NCI-H1417 (cell line): ENCODE measurements at places on chromosomes 5 and 9.

- DNase-seq, result no peak
These were observed 79.3 kb upstream of the FBXW11 start for GRCh38 chr5:172085738-172086137.

- no peak for DNase-seq
These were observed 57.6 kb downstream of the ANKRD55 start for GRCh38 chr5:56175488-56175887.

DNA sequence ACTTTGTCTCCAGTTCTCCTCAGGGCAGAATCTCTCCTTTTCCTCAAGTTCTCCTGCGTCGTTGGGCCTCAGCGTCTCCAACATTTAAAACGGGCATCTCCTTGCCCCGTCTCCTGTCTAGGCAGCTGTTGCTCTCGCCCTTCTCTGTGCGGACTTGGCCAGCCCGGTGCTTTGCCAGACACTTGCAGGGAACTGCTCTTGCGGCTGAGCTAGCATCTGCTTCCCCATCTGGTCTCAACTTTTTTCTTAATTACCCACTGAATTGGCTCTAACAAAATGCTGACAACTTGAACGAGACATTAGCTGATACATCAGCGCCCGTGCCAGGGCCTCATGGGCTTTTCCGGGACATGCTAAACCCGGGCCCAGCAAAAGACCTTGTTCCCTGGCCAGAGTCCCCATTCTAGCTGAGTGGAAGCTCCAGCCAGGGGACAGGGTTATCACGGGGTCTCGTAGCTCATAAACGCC lies 25.1 kb downstream of the ZNF618 start:
- DNase-seq, result no peak

DNA sequence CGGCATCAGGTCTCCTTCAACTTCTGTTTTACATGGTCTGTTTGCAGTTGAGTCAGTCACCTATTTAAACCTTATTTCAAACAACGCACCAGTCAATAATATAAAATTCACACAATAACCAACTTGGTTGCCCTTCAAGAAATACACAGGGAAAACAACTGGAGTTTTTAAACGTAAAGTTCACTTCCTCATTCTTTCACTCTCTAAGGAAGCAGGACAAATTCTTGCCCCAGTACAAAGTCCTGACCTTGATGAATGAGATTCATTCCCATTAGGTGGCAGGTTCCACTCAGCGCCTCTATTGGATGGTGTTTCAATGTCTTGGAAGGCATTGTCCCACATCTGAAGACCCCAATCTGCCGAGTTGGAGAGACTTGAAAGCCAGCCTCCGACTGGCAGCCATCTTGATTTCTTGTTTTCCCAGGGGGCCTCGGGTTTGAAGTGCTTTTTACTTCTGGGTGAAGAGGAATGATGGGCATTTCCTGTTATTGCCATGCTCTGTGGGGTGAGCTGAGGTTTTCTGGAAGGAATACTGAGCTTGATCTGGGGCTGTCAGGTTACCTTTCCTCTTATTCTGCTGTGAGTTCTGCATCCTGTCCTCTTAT lies 105.0 kb downstream of the ACER2 start:
- DNase-seq, result no peak

DNA sequence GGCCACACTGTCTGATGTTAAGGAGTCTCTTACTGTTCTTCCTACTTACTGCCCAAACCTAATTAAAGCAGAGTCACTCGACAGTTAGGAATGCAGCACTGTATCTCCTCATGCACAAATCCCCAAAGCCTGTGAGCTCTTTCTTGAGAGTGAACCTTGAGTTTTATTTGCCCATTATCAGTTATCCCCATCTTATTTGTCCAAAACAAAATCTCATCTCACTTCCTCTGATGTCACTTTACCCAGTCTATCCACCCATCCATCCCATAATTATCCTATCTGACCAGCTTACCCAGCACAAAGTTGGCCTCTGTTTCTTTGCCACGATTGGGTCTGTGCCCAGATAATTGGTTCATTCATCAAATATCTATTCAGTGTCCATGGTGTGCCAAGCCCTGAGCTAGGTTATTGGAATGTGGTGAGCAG lies 250.8 kb downstream of the SLIT3 start:
- DNase-seq, result no peak

DNA sequence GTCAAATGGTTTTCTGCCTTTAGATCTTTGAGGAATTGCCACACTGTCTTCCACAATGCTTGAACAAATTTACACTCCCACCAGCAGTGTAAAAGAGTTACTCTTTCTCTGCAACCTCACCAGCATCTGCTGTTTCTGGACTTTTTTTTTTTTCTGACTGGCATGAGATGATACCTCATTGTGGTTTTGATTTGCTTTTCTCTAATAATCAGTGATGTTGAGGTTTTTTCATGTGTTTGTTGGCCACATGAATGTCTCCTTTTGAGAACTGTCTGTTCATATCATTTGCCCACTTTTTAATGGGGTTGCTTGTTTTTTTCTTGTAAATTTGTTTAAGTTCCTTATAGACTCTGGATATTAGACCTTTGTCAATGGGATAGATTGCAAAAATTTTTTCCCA lies 129.2 kb upstream of the PTGER4 start:
- no peak for DNase-seq

- DNase-seq, result no peak
These were observed 11.4 kb downstream of the OTULIN start for GRCh38 chr5:14675865-14676300.

DNA sequence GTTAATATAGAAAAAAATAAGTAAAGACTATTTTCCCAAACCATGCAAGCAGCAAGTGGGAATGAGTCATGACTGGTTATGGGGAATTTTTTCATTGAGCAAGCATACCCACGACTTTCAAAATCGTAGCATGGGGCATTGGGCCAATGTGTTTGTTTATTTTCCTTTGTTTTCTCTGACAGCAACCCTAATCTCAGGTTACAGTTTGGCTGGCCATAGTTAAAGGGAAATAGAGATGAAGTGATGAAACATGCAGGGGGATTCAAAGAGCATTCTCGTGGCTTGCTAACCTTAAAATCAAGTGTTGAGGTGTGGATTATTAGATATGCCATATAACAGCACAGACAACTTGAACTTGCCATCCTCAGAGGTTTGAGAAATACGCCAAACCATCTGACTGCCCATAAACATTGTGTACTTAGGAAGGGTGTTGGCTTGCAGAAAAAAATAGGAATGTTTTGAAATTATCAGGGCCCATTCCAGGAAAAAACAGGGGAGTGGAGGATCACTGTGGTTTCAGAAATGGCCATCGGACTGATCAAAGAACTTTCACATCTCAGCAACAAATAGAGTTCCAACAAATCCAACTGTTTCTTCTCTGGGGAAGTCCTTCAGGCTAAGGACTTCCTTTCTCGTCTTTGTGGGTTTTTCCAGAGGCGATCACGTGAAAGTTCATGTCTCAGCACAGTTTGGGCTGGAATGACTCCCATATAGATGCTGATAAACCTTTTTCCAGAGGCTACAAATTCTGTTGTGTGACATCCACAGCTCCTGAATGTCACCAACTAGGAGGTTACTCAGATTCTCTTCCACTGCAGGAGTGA lies 259.1 kb downstream of the SYK start:
- DNase-seq, result no peak

DNA sequence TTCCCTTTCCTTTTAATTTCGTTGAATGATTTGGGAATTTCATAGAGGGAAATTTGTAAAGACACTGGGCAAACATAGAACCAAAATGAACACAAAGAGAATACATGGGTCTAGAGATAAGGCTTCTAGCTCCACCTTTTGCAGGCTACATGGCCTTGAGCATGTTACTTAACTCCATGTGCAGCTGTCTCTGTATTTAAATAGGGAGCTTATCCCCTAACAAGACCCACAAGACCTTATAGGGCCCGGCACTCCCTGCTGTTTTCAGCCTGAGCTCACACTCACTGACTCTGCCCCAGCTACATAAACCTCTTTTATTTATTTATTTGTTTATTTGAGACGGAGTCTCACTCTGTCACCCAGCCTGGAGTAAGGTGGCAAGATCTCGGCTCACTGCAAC lies 30.6 kb upstream of the TLE1 start:
- no peak for DNase-seq

DNA sequence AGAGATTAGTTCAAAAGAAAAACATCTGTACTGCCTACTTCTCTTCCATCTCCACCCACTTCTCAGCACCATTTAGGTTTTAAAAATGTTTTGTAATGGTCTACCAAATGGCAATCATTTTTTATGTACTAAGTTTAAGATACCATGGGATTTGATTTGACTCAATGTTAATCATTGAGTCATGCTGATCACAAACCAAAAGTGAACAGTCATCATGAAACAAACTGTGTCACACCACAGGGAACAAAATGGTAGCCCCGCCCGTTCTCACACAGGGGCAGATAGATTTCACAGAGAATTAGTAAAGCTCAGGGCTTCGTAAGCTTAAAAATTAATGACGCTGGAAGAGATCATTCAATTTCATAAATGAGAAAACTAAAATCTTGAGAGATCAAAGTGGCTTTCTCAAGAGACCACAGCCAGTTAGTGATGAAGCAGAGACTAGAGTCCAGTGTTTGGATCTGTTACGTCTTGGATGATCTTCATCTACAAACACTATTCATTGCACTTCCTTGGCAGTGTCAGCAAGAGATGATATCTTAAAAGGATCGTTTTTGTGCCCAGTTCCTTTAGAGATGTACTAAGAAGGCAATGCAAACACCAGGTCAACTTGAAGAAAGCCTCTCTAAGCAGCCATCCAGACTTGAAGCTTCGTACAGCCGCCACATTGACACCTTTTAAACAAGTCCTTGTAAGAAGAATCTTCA lies 33.9 kb upstream of the TRIO start:
- DNase-seq, result no peak

DNA sequence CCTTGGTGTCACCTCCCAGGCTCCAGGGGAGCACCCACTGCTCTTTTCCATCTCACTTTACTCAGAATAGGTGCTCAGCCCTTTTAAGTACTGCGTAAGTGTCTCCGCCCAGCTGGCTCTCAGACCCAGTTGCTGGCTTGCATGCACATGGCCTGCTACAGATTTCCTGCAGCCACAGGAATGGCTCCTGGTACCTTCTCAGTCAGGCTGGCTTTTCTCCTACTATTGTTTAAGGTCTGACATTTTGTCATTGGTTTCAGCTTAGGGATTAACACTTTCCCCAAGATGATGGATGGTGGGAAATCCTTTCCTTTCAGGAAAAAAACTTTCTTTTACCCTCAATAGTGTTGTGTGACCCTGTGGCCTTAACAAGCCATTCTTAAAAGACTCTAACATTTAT lies 1652.3 kb upstream of the WWC1 start:
- no peak for DNase-seq

GRCh38 chr5:127754259-127754658 lies 51.1 kb downstream of the CCDC192 start:
- DNase-seq, result no peak

DNA sequence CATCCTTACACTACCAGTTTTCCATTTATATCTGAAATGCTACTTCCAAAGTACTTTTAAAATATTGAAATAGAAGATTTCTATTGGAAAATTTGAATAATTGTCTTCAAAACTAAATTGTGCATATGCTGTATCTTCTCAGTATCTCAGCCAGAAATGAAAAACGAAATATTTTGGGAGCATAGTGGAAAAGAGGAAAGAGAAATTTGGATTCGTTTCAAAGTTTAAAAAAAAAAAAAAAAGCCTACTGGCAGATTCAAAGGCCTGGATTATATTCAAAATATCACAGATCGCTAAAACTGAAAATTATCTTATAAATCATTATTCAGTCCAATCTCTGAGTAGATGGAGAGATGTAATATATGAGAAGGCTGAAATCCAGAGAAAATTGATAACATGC lies 440.7 kb downstream of the TAF11L14 start:
- DNase-seq, result no peak

GRCh38 chr5:2164586-2164985 lies 281.9 kb upstream of the IRX4 start:
- DNase-seq, result no peak

- DNase-seq, result no peak
These were observed 49.6 kb downstream of the GNA14 start for GRCh38 chr9:77598524-77598923.

DNA sequence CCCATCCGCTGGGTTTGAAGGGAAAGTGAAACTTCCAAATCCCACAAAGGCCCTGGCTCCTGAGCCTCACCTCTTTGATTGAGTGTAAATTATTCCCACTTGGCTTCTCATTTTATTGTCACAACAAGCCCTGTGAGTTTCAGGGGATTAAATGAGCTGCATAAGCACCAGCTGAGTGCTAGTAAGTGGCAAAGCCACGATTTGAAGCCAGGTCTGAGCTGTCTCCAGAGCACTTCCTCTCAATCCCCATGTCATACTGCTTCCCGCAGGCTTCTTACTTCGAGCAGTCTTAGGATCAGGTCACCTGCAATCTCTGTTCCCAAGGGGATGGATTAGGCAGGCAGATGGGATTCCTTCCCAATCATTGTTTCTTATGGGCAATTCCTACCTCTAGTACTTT lies 18.0 kb downstream of the RPS14 start:
- DNase-seq, result peak; percentile 32

- DNase-seq, result peak; percentile 82
These were observed 28.4 kb downstream of the PRRC2B start for GRCh38 chr9:131422241-131422792.

GRCh38 chr9:109253637-109254284 lies 67.1 kb downstream of the EPB41L4B start:
- DNase-seq, result no peak

- no peak for DNase-seq
These were observed 41.2 kb upstream of the ABCA1 start for GRCh38 chr9:104969116-104969515.

DNA sequence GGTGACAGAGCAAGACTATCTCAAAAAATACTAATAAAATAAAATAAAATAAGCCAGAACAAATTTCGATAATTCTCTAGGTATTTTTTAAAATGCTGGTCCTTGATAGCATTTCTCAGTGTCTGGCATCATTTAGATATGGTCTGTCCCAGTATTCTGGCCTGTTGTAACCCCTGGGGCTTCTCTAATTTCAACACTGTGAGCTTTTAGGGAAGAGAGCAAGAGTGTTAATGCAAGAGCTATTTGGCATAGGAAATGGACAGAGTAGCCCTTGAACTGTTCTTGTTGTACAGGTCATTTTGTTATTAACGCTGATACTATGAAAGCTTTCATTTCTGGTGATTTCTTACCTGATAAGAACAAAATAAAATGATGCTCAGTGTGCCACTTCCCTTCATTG lies 112.2 kb upstream of the ZNF608 start:
- no peak for DNase-seq

- DNase-seq, result no peak
These were observed 11.2 kb downstream of the HMGCR start for GRCh38 chr5:75348241-75348640.
